ENCODE measurements at places on chromosomes 2 and 18.

DNA sequence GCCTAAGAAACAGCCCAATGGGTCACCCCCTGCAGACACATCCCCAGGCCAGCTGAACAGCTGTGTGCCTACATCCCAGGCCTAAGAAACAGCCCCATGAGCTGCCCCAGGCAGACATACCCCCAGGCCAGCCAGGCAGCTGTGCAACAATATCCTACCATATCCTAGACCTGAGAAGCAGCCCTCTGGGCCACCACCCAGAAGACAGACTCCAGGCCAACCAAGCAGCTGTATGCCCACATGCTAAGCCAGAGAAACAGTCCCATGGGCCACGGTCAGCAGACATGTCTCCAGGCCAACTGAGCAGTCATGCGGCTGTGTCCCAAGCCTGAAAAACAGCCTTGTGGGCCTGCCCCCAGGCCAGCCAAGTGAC, 205.5 kb downstream of the ATAD2B start:
- no peak for DNase-seq

DNA sequence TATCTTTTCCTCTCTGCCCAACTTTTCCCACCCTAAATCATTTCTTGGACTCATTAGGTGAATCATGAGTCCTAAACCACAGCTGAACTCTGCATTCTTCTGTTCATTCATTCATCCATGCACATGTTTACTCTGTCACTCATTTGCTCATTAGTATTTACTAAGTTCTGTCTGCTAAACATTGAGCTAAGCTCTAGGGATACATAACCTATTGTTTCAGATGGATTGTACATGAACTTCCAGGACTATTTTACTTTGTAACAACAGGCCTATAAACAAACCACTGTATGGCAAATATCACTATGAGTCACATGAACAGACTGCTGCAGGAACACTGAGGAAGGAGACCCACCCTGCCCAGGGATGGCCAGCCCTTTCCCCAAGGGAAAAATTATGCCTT, 14.6 kb upstream of the DYNC2LI1 start:
- no peak for DNase-seq

DNA sequence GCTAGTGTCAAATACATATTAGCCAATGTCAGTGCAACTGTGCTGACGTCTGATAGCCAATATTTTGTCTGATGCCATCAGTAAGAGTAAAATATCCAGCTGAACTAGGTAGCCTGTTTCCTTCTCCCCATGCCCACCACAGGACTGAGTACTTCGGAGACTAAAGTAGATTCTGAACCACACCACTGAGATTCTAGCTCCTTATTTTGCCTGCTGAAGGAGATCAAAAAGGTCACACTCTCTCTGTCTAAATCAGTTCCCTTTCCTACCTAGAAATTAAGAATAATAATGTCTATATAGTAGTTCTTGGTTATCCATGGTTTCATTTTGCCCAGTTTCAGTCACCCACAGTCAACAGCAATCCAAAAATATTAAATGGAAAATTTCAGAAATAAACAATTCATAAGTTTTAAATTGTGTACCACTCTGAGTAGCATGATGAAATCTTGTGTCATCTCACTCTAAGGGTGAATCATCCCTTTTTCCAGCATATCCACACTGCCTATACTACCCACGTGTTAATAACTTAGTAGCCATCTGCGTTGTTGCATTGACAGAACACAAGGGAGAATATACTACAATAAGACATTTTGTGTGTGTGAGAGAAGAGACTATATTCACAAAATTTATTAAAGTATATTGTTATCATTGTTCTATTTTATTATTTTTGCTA, 1043.3 kb upstream of the PIK3C3 start:
- no peak for DNase-seq

DNA sequence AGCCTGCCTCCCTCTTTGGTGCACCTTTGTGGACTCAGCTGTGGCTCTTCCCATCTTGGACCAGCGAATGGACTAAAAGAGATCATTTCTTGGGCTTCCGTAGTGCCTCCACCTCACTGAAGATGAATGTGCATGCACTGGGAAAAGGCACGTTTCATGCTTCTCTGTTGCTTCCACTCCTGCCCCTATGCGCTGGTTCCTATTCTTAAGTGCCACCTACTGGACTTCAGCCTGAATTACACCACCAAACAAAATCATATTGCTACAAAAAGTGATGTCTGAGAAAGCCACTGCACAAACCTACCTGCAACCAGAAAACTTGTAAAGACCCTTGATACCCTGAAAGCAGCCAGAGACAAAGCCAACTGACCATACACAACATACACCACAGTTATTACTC, 695.6 kb downstream of the TSN start:
- no peak for DNase-seq

- no peak for DNase-seq
Measured at GRCh38 chr2:181258720-181259119, 198.5 kb upstream of the ITGA4 start.
